NCI-H1105 treated with DMSO at 0.1 percent for 48 hours (cell line): ENCODE measurements at places on chromosomes 4 and X.

GRCh38 chrX:45128896-45129454, 71.7 kb downstream of the DIPK2B start:
- no peak for DNase-seq

DNA sequence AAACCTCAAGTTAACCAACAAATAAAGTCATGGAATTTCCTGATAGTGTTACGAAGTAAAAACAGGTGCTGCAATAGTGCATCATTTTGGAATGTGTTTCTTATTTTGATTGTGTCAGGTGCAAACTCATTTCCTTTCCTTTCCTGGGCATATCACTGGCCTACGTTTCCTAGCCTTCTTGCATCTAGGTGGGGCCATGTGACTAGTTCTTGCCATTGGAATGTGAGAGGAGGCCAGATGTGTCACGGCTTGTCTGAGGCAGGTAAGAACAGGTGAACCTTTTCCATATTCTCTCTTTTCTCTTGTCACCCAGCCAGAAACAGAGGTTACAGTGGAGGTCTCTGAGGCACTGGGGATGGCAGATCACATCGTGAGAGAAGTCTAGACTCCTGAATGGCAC, 868.0 kb downstream of the RPA4 start:
- no peak for DNase-seq

- DNase-seq = no peak
These were observed 2.7 kb downstream of the EFNB1 start for GRCh38 chrX:68831405-68832100.

DNA sequence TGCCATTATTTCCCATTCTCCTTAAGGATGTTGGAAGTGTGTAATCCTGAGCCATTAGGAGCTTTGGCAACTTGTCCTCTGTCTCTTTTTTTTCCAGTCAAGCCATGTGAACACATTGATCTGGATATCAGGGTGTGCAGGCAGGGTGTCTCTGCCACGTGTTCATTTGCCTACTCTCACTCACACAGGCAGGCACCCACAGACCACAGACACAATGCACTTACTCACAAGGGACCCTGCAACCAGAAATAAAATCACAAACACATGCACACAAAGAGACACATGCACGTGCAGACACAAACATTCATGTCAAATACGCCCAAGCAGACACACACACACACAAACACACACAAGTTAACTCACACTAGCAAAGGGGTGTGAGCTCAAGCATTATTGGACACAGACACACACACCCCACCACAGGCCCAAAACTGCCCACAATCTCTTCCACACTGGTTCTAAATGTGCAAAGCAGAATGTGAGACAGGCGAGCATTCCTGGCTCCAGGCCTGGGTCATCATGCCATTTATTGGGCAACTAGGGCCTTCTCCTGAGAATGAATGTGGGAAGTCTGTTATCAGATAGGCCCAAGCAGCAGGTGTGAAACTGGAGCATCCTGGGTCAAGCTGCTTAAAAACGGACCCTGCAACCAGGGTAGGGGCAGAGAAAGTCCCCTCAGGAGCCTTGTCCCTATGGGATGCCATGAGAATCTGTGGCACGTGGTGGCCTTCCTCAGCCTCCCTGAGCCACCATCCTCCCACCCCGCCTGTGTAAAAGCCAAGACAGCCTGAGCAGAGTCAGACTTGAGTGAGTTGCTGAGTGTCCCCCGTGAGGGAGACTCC, 63.4 kb downstream of the NBDY start:
- no peak for DNase-seq

DNA sequence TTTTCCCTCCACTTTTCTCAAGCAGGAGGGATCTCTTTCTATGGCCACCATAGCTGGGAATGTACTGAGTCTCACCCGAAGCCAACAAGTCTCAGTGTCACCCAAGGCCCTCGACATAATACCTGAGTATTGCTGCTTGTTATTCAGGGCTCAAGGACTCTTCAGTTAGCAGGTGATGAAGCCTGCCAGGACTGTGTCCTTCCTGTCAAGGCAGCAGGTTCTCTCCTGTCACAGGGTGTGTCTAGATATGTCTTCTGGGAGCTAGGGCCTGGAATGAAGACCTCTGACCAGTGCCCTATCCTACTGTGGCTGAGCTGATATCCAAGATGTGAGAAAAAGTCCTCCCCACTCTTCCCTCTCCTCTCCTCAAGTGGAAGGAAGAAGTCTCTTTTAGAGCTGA, 391.0 kb upstream of the DIPK2B start:
- no peak for DNase-seq

DNA sequence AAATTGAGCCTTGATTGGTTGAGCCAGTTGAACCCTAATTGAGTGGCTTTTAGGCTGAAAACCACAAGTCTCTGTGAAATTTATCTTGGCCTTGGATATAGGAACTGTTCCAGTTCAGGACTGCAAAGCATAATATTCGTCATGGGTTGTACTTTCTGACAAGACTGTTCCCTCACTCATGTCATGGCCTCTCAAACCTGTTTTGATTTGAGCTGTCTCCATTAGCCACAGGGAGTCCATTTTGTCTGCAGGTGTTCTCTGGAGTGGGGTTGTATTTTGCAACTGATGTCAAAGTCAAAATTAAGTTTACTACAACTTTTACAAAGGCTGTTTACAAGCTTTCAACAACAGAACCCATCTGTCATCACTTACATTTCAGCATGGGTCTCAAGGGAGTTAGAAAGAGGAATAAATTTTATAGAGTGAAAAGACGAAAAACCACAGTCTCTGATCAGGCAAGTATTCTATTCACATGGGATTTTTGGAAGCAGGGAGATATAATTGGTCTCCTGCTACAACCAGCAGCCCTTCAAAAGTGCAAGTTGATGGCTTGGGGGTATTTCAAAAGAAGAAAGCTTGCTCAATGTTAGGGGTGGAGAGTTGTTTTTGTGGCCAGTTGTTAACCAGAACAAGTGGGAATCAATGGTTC, 1716.3 kb downstream of the C4orf33 start:
- DNase-seq = no peak

DNA sequence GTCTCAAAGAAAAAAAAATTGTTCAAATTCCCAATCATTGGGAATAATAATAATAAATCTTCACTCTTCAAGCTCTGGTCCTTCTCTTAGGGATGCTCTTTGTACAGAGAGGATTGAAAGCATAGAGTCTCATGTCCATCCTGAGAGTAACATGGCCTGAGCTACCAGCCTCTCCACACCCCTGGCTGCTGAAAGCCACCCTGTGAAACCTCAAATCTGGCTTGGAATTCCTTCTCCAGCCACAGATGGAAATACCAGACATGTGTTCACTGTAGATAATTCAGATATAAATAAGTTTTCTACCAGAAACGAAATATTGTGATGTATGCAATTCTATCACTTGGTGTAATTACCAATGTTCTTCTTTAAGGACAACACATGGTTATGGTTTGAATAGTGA, 140.6 kb downstream of the ARSF start:
- DNase-seq = no peak

DNA sequence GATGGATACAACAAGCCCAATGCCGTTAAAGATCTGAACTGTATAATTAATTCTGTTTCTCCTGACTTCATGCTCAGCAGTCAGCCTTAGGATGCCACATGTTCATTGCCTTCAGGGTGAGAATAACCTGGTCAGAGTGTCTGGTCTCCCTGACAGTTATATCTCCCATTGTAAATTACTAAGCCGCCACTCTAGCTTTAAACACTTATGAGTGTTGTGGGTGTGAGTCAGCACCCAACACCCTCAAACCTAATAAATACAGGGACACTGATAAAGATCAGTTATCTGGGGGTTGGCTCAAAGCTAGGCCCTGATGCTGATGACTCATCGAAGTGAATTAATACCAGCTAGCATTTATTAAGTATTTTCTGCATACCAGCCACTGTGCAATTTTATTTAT, 64.9 kb upstream of the DYNLT3 start:
- no peak for DNase-seq

GRCh38 chr4:188372058-188372457, 232.8 kb downstream of the TRIML1 start:
- DNase-seq = no peak

GRCh38 chr4:14125375-14126129, 498.0 kb upstream of the BOD1L1 start:
- DNase-seq = no peak

GRCh38 chr4:120777459-120777858, 145.1 kb downstream of the PRDM5 start:
- no peak for DNase-seq

DNA sequence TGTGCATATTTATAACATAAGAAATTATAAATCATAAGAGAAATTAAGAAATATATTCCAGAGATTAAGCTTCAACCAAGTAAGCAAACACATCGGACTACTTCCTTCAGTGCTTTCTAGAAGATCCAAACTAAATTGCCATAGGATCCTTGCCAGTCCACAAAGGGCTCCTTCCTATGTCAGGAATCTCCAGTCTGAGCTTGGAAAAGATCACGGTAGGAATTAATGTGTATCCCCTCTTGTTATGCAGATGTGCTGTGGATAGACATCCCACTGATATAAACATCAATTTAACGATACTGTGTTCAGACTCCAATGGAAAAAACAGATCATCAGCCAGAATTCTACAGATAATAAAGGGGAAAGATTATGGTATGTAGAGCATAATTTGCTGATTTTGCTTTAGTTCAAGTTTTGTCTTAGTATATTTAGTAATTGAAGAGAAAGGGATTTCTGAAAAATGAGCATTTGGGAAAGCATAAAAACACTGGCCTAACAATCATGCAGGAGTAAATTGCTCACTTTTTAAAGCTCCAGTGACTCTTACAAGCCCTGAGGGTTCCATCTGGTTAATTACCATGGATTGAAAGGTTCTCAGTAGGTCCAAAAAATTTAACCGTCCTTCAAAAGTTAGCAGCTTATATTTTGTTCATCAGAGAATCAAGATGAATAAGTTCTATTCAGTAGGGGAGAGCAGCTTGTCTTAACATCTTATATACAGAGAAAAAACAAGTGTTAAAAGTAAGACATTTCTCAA, 65.9 kb downstream of the HHIP start:
- DNase-seq = no peak

GRCh38 chrX:10360116-10360515, 203.3 kb downstream of the CLCN4 start:
- no peak for DNase-seq

GRCh38 chr4:103934178-103934789, 214.5 kb upstream of the TACR3 start:
- peak; percentile 33 for DNase-seq

- DNase-seq = no peak
These were observed 1312.0 kb downstream of the PCDH7 start for GRCh38 chr4:32032136-32032672.
